Activated B cell treated with CpG ODN at 0.5 μM for 24 hours (primary cell): ENCODE measurements at places on chromosomes 6 and 20. TPM values are rescaled to one million over a fixed set of nuclear protein-coding genes. Genes with fewer than 3 reads are reported as not detected.

NMBR gene
- total RNA-seq: not detected in 2 replicates

TUBB1 gene
- 0.05 and 0.09 TPM in 2 replicates for total RNA-seq

SDC4 gene
- not detected in 2 replicates for total RNA-seq

LINC00237 gene
- 0.17 TPM in 1 of 2 replicates, not detected in the other for total RNA-seq

HLA-DPA1 gene
- 718 and 730 TPM in 2 replicates for total RNA-seq

MYBL2 gene
- total RNA-seq: 99.5 and 102 TPM in 2 replicates

DNA sequence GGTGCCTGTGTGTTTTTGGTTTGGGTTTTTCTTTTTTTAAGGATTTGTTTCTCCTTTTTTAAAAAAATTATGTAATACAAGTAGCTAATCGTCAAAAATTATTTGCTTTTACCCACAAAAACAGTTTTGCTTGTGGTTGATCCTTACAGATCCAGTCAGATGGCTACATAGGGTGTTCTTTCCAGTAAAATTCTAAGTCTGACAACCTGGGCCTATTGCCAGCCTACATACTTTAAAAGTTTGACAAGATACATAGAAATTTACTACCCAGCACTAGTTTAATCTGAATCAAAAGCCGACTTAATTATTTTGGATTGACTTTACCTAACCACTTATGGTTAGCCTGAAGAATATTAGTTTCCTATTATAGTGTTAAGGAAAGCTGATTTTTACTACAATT, 2.1 kb upstream of the SOX4 start:
- no peak for DNase-seq

GRCh38 chr6:6466967-6467761, 121.4 kb upstream of the LY86 start:
- no peak for DNase-seq

DNA sequence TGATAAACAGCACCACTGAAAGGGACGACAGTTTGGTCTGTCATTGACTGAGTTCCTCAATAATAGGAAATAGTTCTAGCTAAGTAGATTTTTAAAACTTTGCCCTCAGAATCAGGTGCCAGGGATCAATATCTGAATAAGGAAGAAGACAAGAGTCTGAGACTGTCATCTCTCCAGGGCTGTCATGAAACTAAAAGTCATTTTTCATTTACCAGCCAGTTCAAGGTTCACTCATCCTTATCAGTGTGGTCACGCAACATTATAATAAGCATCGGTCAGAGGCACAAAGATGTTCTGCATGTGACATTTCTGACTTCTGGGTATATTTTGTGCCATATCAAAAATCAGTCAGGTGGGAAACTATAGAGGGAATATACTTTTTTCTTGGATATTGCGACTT, 52.5 kb upstream of the E2F3 start:
- no peak for DNase-seq

DNA sequence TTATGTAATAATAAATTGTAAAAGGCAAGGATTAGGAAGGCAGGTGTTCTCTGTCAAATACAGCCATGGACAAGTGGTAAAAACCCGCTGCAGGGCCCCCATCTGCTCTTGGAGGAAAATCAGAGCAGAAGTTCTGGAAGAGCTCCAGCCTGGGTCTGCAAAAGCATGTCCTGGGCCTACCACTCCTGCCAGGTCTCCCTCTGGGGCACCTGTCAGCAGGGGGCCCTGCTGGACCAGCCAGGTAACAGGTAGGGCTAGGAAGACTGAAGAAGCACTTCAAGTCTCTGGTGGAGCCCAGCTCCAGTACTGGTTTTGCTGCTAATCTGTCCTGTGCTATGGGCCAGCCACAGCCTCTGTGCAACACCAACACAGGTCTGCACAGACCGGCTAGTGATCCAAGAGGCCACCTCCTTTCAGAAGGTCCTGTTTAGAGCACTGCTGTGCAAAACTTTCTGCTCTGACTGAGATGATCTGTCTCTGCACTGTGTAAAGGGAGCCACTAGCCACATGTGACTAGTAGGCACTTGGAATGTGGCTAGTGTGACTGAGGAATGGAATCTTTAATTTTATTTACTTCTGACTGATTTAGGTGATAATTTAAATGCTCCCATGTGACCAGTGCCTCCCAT, 30.2 kb downstream of the RRBP1 start:
- DNase-seq: no peak

- DNase-seq: peak; percentile 58
Observed at GRCh38 chr20:3209257-3209945, at the start of gene ITPA. TSS of gene ITPA (plus strand) at chr20:3209498. CDS start at chr20:3209552, 54 bp downstream.

DNA sequence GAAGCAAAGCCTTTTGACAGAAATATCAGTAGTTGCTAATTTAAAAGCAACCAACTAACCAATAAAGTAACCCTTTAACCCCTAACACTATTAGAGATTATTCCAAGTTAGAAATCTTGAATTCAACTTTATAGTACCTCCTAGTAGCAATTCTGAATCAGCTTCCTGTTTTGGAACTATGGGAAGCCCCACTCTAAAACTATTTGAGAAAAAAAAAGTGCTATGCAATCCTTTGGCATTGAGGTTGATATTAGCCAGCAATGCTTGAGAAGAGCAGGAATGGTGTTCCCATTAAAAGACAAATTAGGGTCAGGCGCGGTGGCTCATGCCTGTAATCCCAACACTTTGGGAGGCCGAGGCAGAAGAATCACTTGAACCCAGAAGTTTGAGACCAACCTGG, 306.2 kb upstream of the ZFP64 start:
- DNase-seq: no peak

GRCh38 chr20:38216201-38216600, 44.3 kb downstream of the KIAA1755 start:
- no peak for DNase-seq

DNA sequence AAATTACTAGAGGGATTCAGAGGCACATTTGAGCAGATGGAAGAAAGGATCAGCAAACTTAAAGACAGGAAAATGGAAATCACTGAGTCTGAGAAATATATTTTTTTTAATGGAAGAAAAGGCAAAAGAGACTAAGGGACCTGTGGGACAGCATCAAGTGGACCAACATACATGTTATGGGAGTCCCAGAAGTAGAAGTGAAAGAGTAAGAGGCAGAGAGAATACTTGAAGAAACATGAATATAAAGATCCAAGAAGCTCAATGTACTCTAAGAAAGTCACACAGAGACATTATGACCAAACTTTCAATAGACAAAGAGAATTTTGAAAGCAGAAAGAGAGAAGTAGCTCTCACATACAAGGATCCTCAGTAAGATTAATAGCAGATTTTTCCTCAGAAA, 39.5 kb downstream of the SMOC2 start:
- no peak for DNase-seq

- no peak for DNase-seq
Observed at GRCh38 chr6:109609737-109610136, 81.3 kb downstream of the AK9 start.
